HT-29 (cell line): ENCODE measurements at places on chromosomes 12 and 14.
A peak's percentile ranks its signal among the peaks of the same experiment; 100 is the strongest.

- DNase-seq, result peak; percentile 40
These were observed 97.9 kb downstream of the RERGL start for GRCh38 chr12:17992002-17992656.

GRCh38 chr12:81520064-81520945 is 238.8 kb downstream of the PPFIA2 start:
- DNase-seq, result no peak

- DNase-seq, result no peak
These were observed 62.6 kb upstream of the ESRRB start for GRCh38 chr14:76313303-76313702.

- no peak for DNase-seq
These were observed 184.5 kb downstream of the NUBPL start for GRCh38 chr14:31745741-31746140.

GRCh38 chr14:24067133-24068082 is 4.0 kb upstream of the CPNE6 start:
- DNase-seq, result no peak

DNA sequence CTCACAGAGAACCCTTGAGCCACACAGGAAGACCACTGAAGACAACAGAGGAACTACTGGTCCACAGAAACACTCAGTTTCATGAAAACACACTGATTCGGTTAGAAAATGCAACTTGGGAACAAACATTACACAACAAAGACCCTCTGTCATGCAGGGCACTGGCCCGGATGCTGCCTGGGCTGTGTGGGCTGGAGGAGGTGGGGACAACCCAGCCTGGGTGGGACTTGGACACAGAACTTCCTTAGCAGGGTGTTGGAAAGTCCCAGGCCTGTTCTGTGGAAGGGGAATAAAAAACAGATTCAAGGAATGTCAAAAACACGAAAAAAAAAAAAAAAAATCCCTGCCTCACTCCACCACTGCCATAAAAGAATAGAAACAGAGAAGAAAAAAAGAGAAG is 181.0 kb downstream of the MON2 start:
- no peak for DNase-seq

GRCh38 chr12:27940756-27941402 is 31.7 kb downstream of the PTHLH start:
- DNase-seq, result peak; percentile 96

DNA sequence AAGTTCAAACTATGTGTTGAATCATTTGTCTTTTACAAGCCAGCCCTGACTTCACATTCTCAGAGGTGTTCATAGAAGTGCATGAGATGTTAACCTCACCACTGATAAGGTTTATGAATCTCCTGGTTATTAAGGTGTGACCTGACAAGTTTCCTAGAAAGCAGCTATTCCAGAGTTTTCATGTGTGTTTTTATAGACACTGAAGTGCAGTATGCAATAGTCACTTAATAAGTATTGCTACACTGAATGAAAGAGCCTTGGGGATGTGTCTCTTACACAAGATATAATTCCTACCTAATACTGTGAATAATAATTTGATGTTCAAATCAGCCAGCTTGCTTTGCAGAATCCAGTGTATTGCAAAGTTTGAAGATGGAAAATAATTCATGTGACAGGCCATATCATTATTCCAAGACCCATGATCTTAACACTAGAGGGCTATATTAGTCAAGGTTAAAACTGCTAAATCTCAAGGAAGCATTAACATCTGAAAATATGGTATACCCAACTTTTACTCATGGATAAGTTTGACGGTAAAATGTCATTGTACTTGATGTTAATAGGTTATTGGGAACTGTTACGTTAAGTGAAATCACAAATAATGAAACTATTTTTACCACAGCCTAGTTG is 13.0 kb downstream of the SLC25A3 start:
- no peak for DNase-seq

DNA sequence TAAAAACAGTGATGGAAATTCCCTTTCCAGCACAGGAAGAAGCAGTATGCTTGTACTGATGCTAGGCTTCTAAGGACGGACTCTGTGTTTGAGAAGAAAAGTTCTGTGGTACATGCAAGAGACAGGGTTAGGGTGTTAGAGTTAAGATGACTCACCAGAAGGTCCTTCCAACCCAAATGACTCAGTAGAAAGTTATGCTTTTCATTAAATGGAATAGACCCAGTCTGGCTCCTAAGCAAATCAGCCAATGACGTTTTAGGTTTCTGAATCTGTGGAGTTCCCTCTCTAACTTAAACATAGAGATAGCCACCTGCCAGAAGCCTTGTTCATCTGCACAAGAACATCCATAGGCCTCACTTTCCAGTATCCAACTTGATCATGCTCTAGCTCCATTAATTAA is 5.7 kb downstream of the PTHLH start:
- peak; percentile 83 for DNase-seq

DNA sequence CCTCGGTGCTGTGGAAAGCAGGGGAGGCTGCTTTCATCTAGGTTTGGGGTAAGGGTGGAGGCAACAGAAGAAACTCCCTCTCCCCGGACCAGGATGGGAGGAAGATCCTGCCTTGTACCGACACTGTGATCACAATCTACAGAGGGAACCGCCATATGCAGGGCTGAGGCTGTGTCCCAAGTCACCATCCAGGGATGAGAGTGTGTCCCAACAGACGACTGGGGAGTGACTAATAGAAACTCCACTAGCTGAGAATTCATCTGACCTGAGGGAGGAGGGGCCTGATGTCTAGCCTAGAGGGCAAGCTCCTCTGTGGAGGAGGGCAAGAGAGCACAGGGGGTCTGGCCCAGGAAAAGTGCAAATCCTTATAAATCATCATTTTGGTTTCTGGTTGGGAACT is 172.4 kb downstream of the CALM1 start:
- DNase-seq, result no peak

DNA sequence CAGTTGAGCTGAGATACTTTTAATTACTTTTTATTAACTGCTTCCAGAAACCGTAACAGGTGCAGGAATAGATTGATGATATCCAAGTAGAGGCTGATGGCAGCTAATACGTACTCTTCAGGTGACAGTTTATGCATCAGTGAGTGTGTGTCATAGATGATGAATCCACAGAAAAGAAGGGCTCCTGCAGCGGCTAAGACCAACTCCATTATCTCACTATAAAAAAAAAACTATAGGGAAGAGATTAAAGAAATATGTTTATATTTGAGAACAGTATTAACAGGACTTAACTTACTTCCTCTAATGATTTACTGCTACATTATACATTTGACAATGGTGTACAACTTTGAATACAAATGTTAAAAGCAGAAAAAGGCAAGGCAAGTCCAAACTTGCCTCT is 7.4 kb upstream of the LLPH start:
- no peak for DNase-seq

- DNase-seq, result no peak
These were observed 48.5 kb downstream of the CDC42BPB start for GRCh38 chr14:103008768-103009357.

DNA sequence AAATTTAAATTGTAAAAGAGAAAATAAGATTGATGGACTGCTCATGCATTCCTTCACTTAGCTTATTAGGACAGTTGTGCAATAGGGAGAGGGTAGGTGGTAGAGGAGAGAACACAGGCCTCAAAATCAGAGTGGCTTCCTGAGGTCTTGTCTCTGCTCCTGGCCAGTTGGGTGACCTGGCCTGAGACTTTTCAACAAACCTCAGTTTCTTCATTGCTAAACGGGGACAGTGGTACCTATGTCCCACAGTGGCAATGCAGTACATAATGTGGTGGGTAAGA is 2.6 kb downstream of the MAP3K12 start:
- no peak for DNase-seq

- DNase-seq, result no peak
These were observed 27.2 kb upstream of the VSX2 start for GRCh38 chr14:74211945-74212580.

DNA sequence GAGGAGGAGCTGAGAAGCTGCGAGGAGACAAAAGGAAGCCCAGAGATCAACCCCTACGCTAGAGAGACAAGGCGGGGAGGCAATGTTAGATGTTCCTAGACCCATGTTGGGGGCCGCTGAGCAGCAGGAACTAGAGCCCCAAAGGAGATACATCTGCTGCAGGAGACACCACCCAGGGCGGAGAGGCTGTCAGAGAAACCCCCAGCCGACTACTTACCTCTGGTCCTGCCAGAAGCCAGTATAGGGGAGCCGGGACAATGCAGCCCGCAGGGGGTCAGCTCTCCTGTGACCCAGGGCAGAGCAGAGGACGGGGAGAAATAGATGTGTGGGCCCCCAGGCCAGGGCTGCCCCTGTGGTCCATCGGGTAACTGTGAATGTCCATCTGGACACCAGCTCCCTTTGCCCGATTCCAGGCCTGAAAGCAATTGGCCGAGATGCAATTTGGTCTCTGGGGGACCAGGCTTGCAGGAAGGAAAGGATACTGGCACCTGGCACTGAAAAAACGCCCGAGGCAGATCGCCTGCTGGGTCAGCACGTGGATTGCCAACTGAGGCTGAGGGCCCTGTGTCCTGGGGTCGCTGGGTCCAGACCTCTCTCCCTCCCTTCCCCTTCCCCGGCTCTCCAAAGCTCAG is 34.9 kb downstream of the SYNE3 start:
- no peak for DNase-seq

DNA sequence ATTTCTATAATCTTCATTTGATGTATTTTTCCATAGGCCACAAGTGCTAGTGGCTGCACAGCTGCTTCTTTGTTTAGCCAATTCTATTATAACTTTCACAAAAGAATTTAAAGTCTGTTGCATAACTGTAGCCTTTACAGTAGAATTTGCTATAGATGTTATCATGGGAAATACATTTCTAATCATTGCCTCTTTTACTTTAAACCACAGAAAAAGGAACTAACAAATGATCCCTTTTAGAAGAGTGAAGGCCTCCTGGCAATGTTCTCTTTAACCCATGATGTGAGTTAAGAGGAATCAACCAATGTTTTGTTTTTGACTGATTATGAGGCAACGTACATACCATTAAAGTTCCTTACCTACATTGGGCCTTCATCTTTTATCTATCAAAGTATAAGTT is 68.8 kb downstream of the RPL10L start:
- DNase-seq, result no peak

- no peak for DNase-seq
These were observed 23.2 kb downstream of the GPR68 start for GRCh38 chr14:91221270-91221669.

- DNase-seq, result no peak
These were observed 45.8 kb upstream of the IQSEC3 start for GRCh38 chr12:20757-21156.

- DNase-seq, result no peak
These were observed 4.0 kb downstream of the CDK17 start for GRCh38 chr12:96396209-96396608.

DNA sequence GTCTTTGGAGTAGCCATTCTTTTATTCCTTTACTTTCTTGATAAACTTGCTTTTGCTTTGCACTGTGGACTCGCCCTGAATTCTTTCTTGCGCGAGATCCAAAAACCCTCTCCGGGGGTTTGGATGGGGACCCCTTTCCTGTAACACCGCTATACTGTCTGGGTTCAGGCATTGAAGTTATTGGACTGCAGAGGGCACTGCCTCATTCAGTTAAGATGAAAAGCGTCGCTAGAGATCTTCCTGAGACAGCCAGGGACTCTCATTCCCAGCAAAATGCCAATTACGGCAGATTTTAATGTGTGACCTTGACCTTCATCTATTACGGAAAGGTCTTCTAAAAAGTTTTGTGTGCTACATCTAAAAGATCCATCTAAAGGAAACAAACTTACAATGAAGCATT is 17.3 kb upstream of the RIMKLB start:
- no peak for DNase-seq

DNA sequence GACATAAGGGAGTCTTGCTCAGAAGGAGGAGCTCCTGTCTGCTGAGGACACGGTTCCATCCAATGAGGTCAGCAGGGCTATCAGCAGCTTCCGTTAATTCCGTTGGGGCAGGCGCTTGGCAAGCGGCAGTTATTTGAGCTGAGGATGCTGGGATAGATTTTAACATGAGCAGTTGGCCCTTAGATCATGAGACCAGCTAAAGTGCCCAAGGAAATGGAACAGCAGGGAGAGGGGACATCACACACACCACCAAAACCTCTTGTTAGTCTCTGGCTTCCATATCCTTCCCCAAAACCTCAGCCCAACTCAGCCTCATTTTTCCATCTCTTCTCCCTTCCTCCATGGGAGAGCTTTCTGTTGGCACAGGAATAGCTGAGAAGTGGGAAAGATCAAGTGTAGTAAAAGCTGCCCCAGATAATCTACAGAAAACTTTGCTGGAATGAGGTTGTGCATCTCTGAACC is 138.7 kb upstream of the PZP start:
- no peak for DNase-seq

DNA sequence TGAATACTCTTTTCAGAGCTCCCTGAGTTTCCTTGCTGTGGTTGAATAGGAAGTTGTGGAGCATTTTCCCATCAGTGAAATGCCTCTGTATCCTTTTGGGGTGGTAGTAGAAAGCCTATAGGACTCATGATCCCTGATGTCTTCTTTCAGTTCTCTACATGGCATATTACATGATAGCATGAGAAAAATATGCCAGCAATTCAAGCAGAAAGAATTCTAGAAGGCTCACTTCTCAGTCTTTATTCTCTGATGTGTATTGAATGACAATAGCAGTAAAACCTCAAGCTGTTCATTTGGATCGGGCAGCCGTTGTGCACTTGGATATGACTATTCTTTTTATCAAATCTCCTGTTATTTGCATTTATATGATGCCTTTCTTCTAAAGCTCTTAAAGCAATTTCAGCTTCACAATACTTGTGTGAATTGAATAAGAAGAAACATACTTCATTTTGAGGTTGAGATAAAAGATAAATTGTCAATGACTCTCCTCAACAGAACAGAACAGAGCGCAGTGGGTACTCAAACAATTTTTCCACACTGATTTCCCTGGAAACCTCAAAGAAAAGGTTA is 251.5 kb upstream of the FBXO33 start:
- no peak for DNase-seq

DNA sequence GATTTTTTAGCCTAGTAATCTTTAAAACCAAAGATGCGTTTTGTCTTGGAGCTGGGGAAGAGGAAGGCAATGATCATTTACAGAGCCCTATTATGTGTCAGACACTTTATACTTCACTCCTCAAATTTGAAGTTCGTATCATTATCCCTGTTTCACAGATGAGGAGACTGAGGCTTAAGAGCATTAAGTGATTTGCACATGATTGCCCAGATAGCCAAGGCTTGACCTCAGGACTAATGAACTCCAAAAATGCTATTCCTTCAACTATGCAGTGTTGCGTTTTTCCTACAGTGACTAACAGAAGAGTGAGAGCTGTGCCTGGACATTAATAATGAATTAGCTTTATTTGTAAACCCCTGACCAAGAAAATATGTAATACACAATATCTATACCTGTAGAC is 136.8 kb upstream of the EEA1 start:
- DNase-seq, result no peak

GRCh38 chr12:23099104-23099503 is 474.1 kb downstream of the ETNK1 start:
- DNase-seq, result no peak

DNA sequence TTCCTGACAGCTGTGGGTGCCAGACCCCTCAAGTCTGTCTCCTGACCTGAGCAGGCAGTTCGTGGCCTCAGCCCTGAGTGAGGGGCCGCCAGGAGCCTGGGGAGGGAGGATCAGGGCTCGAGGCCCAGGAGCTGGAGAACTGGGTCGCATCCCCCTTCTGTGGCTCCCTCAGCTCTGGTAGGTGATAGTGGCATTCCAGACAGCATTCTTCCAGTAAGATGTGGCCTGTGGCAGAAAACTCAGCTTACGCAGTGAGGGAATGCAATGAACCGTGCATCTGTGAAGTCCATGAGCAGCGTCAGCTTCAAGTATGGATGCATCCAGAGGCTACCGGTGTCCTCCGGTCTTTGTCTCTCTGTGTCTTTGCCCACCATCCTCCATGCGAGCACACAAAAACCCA is 28.4 kb upstream of the FBRSL1 start:
- DNase-seq, result no peak

- DNase-seq, result no peak
These were observed 370.6 kb downstream of the KCNH5 start for GRCh38 chr14:62674563-62675237.
